ENCODE measurements at places on chromosomes 5 and 9. TPM values are rescaled to one million over a fixed set of nuclear protein-coding genes. Genes with fewer than 3 reads are reported as not detected.

PCDHA5 gene
- 0.22 TPM for total RNA-seq

NIM1K gene
- total RNA-seq: not detected

GRXCR2 gene
- total RNA-seq: not detected

PCDHGC5 gene
- 0.69 TPM for total RNA-seq

DNA sequence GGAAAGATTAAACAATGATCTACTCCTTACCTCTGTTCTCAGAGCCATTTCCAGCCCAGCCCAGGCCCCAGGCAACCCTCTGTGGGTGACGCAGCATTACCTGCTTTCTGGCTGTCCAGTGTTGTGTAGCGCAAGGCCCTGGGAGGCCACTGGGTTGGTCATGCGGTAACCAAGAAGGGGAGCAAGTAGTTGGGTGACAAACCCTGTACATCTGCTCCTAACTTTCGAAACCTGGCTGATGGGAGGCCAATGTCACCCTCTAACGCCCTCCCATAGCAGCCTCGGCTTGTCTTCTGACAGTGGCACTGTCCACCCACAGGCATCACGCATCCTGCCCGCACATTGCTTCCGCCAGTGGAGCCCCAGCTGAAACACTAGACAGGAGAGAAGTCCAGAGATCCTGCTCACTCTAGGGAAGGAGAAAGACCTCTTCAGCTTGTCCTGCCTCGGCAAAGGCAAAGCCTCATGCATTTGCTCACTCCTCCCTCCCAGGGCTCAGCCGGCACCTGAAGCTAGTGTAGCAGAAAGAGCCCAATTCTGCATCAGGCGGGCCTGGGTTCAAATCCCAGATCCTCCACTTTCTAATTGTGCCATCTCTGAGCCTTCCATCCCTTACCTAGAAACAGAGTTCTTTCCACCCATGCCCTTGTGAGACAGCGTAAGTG, 94.6 kb downstream of the ADAMTS2 start:
- no peak for DNase-seq
- no peak overlapping the region for H3K27ac ChIP-seq
- no peak overlapping the region for H3K4me3 ChIP-seq
- H3K36me3 ChIP-seq: no peaks in the 10 kb centered on the region

DNA sequence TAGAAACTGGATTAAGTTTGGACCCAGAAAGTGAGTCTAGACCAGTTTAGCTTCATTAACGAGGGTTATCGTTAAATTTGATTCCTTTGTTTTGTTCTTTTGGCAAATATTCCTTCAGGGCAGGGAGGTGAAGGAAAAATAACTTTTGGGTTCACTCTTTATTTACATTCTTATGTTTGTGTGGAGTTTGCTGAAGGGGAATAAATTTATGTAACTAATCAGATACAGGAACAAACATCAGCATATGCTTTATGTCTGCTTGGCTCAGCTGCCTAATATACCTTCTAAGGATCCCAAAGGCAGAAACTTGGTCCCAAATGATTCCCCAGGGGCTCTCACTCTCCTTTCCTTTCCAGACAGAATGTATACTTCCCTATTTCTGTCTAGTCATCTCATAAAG, 132.4 kb downstream of the MCTP1 start:
- H3K36me3 ChIP-seq: no peaks in the 10 kb centered on the region
- no peak overlapping the region for H3K27ac ChIP-seq
- H3K4me3 ChIP-seq: no peak overlapping the region
- H3K4me1 ChIP-seq: no peaks in the 10 kb centered on the region

DNA sequence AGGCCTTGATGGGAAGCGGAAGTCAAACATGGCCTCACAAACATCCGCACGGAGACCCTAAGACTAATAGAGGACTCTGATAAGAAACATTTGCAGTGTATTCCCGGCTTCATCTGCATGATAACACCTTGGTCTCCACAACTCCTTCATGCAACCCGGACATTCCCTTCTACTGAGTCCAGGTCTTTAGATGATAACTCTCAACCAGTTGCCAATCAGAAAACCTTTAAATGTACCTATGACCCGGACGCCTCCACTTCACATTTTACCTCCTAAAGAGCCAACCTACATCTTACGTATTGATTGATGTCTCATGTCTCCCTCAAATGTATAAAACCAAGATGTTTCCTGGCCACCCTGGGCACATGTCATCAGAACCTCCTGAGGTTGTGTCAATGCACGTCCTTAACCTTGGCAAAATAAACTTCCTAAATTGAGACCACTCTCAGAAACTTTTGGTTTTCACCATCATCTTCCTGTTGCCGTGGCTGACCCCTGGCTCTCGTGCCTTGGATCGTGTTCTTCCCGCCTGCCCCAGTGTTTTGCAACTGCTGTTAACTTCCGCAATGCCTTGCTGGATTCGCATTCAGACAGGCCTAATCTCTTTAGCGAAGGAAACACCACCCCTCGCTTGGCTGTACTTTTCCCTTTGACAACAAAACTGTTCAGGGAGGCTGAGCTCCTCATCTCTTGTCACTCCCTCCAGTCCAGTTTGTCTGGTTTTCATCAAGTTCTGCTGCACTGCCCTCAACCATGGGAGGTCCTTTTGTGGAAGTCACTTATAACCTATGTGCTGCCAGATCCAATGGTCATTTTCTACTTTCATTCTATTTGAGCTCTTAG, 1.1 kb upstream of the DAP start:
- H3K4me3 ChIP-seq: peak overlapping the region; percentile 81
- H3K27ac ChIP-seq: no peak overlapping the region
- no peaks in the 10 kb centered on the region for H3K27me3 ChIP-seq
- H3K4me1 ChIP-seq: peaks cover 5% of the 10 kb centered on the region

GRCh38 chr9:3992924-3993323, 306.9 kb downstream of the GLIS3 start:
- no peak overlapping the region for H3K27ac ChIP-seq
- no peaks in the 10 kb centered on the region for H3K4me1 ChIP-seq
- DNase-seq: peak; percentile 4
- H3K4me3 ChIP-seq: no peak overlapping the region
- no peaks in the 10 kb centered on the region for H3K27me3 ChIP-seq
- H3K36me3 ChIP-seq: no peaks in the 10 kb centered on the region

DNA sequence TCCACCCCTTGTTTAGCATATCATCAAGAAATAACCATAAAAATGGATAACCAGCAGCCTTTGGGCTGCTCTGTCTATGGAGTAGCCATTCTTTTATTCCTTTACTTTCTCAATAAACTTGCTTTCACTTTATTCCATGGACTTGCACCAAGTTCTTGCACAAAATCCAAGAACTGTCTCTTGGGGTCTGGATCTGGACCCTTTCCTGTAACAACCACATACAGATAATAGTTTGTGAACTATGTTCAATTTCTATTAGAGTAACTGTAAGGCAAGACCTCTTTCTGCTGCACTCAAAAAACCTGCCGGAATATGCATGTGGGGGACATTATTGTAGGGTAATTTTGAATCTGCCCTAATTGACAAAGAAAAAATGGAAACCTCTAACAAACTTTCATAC, 66.9 kb upstream of the TMEM215 start:
- H3K36me3 ChIP-seq: no peaks in the 10 kb centered on the region
- H3K4me3 ChIP-seq: no peak overlapping the region

GRCh38 chr5:91386120-91386519, 3.0 kb upstream of the ARRDC3 start:
- no peaks in the 10 kb centered on the region for H3K4me1 ChIP-seq
- no peak overlapping the region for H3K27ac ChIP-seq
- no peak overlapping the region for H3K4me3 ChIP-seq
- no peaks in the 10 kb centered on the region for H3K27me3 ChIP-seq
- H3K36me3 ChIP-seq: peaks cover 7% of the 10 kb centered on the region
- no peak for DNase-seq

DNA sequence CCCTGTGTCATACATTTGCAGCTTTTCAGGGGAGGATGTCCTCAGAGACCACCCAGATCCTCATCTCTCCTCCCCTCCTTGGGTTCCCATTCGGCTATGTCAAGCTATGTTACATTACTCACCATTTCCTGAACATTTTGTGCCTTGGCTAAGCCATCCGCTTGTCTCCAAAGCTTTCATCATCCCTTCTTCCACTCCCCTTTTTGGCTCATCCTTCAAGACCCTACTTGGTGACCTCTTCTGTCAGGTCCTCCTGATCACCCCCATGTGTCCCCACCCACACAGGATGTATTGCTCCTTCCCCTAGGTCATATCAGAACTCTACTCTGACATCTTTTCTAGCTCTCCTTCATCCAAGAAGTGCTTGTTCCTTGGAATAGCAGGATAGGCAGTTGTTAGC, 81.8 kb downstream of the BOD1 start:
- peaks cover 11% of the 10 kb centered on the region for H3K4me1 ChIP-seq
- H3K27ac ChIP-seq: no peak overlapping the region
- H3K36me3 ChIP-seq: no peaks in the 10 kb centered on the region
- H3K27me3 ChIP-seq: no peaks in the 10 kb centered on the region

- no peaks in the 10 kb centered on the region for H3K36me3 ChIP-seq
- no peak overlapping the region for H3K27ac ChIP-seq
- H3K4me1 ChIP-seq: no peaks in the 10 kb centered on the region
- H3K4me3 ChIP-seq: no peak overlapping the region
- no peak for DNase-seq
Measured at GRCh38 chr9:135705376-135705775, 3.4 kb downstream of the KCNT1 start.

- peaks cover 30% of the 10 kb centered on the region for H3K36me3 ChIP-seq
- H3K4me3 ChIP-seq: no peak overlapping the region
- no peak overlapping the region for H3K27ac ChIP-seq
- H3K4me1 ChIP-seq: peaks cover 38% of the 10 kb centered on the region
- no peaks in the 10 kb centered on the region for H3K27me3 ChIP-seq
- no peak for DNase-seq
Measured at GRCh38 chr5:14223372-14223771, 80.2 kb downstream of the TRIO start.

DNA sequence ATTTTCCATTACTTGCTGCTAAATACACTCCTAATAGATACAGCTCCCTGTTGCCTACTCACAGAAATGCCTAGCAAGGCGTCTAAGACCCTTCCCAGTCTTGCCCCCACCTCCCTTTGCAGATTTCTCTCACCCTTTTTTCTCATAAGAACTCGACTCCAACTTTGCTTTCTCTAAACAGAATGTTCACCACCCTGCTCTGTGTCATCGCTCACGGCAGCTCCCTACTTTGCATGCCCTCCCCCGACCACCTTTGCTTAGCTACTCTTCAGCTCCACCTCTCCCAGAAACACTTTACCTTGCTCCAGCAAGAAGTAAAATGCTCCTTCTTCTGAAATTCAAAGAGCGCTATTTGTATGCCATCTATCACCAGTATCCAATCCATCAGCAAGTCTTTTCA, 15.2 kb upstream of the PPP1R2B start:
- H3K4me3 ChIP-seq: no peak overlapping the region
- no peaks in the 10 kb centered on the region for H3K36me3 ChIP-seq
- no peak overlapping the region for H3K27ac ChIP-seq
- H3K27me3 ChIP-seq: no peaks in the 10 kb centered on the region

DNA sequence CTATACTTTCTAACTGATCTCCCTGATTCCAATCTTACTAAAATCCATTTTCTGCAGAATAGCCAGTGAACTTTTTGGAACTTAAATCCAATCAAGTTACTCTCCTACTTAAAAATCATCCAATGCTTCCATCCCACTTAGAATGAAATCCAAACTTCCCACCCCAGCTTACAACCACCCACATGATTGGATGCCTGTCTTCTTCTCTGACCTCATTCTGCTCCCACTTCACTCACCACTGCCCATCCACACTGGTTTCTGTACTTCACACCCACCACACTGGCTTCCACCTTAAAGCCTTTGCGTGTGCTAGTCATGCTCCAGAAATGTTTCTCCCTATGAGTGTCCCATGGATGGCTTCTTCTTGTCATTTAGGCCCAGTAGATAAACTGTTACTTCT, 119.7 kb downstream of the PRELID2 start:
- H3K27me3 ChIP-seq: no peaks in the 10 kb centered on the region

DNA sequence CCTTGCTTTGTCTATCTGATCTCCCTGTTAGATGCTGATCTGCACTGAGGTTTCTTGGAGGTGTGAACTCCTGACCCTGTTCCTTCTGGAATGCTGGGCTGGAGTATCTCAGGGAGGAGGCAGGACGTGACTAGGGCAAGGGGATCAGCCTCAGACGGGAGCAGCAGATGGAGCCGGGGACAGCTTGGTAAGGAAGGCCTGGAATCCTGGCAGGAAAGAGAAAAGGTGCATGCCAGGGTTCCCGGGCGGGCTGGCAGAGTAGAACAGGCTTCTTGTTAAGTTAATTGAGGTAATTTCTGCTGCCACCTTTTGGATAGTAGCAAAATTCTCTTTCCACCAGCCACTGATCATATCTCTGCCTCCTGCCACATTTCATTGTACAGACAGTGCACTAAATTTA, 180.9 kb downstream of the ZNF462 start:
- H3K27me3 ChIP-seq: no peaks in the 10 kb centered on the region
- no peak overlapping the region for H3K27ac ChIP-seq
- no peak overlapping the region for H3K4me3 ChIP-seq
- H3K36me3 ChIP-seq: peaks cover 5% of the 10 kb centered on the region

DNA sequence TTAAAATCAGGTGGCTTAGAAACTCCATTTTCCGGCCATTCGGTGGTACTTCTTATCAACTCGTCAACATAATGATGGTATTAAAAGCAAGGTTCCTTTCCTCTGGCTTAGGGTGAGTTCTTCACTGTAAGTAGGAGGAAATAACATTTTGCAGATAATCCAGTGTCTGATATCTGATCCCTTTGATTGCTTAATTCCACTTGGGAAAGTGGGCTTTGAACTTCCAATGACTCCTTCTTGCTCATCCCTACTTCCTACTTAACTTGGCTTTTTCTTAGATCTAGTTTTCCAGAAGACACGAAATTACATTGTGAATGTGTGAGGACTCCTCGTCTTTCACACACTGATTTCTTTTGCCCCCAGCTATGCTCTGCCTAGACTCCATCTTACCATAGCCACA, 31.5 kb downstream of the DDX31 start:
- no peak overlapping the region for H3K27ac ChIP-seq
- H3K36me3 ChIP-seq: peaks cover 50% of the 10 kb centered on the region
- H3K27me3 ChIP-seq: no peaks in the 10 kb centered on the region
- peak; percentile 29 for DNase-seq
- no peak overlapping the region for H3K4me3 ChIP-seq
- peaks cover 4% of the 10 kb centered on the region for H3K4me1 ChIP-seq

DNA sequence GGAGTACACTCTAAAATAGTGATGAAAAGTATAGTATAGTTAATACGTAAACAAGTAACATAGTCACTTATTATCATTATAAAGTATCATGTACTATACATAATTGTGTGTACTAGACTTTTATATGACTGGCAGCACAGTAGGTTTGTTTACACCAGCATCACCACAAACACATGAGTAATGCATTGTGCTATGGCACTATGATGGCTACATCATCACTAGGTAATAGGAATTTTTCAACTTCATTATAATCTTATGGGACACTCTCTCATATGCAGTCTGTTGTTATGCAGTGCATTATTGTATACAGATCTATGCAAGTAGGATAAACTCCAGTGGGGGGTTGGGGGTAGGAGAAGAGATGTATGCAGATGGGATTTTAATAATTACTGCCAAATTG, 52.7 kb upstream of the ELL2 start:
- H3K36me3 ChIP-seq: no peaks in the 10 kb centered on the region
- H3K27me3 ChIP-seq: no peaks in the 10 kb centered on the region
- H3K27ac ChIP-seq: no peak overlapping the region
- peaks cover 13% of the 10 kb centered on the region for H3K4me1 ChIP-seq
- no peak overlapping the region for H3K4me3 ChIP-seq
- DNase-seq: no peak

GRCh38 chr5:118921866-118922265, 66.5 kb downstream of the DTWD2 start:
- DNase-seq: no peak
- no peaks in the 10 kb centered on the region for H3K4me1 ChIP-seq
- no peaks in the 10 kb centered on the region for H3K36me3 ChIP-seq
- no peaks in the 10 kb centered on the region for H3K27me3 ChIP-seq
- no peak overlapping the region for H3K27ac ChIP-seq

- H3K27me3 ChIP-seq: no peaks in the 10 kb centered on the region
- H3K27ac ChIP-seq: no peak overlapping the region
- peaks cover 33% of the 10 kb centered on the region for H3K4me1 ChIP-seq
- no peak overlapping the region for H3K4me3 ChIP-seq
- peak; percentile 83 for DNase-seq
- no peaks in the 10 kb centered on the region for H3K36me3 ChIP-seq
Measured at GRCh38 chr9:33225319-33226147, 14.4 kb upstream of the SPINK4 start.
